ENCODE measurements at places on chromosomes 1 and 21.

DNA sequence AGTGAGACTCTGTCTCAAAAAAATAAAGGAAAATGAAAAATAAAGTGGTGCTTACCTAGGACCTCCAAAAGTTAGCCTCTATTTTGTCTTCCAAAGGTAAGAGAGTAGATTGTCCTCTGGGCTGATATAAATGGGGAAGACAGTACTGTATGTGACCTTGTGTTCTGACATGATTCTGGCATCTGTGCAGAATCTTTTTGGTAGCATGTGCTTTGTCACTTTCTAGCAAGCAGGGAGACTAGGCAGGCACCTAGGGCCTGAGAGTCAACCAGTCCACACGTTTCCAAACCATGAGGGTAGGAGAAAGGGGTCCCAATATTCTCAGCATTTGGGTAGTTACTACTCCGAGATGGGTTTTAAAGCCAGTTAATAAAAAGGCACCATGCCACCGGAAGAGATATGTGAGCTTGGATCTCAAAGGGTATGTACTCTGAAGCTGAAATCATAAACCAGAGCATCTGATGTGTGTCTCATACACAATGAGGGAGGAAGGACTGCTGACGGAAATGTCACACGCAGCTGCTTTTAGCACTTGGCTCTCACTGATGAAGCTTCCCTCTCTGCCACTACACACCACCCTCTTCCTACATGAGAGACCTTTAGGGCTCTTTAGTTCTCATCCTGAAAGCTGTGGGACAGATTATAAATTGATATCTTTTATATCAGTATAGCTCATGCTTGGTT lies 27.0 kb upstream of the SLC16A1 start:
- no peak for DNase-seq

DNA sequence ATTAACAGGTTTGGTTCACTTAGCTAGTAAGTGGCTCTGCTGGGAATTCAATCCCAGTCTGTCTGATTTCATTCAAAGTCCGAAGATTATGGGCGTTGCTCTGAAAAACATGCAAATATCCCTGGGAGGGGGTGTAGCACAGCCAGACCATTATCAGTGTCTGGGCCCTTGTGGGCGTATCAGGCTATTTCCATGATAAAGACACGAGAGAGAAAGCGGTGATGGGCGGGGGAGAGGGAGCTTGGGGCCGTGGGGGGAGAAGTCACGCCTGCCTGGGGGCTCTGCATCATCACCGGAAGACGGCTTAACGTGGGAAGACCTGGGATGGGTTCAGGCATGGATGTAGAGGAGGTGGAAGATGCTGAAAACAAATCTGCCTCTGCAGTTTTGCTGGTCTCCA lies 25.8 kb downstream of the IL6R start:
- DNase-seq: no peak

GRCh38 chr1:22166439-22166838 lies 23.5 kb upstream of the WNT4 start:
- DNase-seq: no peak

- no peak for DNase-seq
These were observed 156.0 kb downstream of the PGBD5 start for GRCh38 chr1:230270185-230270558.

DNA sequence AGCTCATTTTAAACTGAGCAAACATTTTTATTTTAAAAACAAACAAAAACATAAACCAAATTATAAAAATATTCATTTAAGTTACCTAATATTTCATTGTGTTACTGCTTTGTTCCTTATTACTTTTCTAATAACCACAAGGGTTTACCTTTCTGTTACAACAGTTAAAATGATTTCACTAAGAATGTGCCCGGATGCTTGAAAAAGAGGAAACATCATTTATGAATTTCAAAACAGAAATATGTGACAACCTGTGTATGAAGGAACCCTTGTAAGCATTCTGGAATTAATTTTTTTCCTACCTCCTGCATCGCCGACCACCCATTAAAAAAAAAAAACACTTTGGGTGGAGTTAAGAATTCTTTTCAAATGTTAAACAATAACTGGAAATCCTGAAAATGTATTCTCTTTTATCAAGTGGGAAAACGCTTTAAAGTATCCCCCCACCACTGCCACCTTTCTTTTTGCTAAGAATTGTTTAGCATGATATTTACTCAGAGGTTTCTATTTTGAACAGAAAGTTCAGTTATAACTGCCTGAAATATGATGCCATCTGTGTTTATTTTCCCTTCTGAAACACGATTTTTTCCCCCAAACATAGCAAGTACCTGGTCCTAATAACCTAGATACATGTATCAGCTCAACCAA lies 9.1 kb downstream of the CYYR1 start:
- DNase-seq: no peak

GRCh38 chr1:167156466-167156865 lies 62.6 kb downstream of the STYXL2 start:
- DNase-seq: no peak

- no peak for DNase-seq
These were observed 31.6 kb upstream of the DNAJC6 start for GRCh38 chr1:65277605-65278347.

All from stimulated activated CD4-positive, alpha-beta T cell treated with anti-CD3 and anti-CD28 coated beads, Interleukin-4, amount 100 ng/mL, for 48 hours (primary cell).